HFFc6 (cell line): ENCODE measurements at places on chromosomes 13 and 19. TPM values are rescaled to one million over a fixed set of nuclear protein-coding genes. Genes with fewer than 3 reads are reported as not detected.

DNA sequence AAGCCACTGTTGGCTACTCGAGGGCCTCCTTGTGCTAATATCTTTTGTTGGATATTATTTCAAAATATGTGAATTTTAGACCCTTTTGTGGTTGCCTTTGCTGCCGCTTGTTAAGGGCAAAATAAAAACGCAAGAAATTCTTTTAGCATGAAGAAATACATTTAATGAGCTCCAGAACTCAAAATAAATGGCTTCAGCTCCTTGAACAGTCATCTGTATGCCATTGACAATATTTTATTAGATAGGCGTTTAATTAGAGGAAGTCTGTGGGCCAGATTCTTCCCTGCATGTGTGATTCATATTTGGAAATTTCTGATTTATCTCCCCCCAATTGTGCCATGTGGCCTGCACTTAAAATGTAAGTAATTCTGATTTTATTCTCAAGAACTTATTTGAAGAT is 177.2 kb downstream of the STK24 start:
- DNase-seq, result peak; percentile 56

DNA sequence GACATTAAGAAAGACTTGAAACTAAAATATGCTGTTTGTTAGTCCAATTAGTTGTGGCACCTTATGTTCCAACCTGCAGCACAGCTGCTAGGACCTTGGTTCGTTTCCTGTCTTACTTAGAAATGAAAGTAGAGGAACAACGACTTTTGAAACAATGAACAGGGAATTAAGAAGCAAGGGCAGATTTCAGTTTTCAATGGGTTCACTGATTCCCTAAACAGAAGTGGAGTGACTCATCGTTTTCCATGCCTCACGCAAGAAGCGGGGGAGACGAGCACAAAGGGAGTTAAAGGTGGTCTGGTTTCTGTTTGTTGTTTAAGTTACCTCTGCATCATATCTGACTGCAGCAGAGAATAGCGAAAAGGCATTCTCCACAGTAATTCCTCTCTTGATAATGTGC is 44.8 kb downstream of the PHF11 start:
- peak; percentile 16 for DNase-seq

DNA sequence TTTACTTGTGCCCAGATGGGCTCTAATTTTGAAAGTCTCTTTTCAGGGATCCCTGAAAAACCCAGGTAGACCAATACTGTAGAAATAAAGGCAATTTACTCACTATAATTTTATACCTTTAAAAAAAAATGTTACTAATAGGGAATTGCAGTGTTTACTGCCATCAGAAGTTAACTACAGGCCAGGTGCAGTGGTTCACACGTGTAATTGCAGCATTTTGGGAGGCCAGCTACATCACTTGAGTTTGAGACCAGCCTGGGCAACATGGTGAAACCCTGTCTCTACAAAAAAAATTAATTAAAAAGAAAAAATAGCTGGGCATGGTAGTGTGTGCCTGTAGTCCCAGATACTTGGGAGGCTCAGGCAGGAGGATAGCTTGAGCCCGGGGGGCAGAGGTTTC is 10.2 kb downstream of the USP12 start:
- DNase-seq, result no peak

DNA sequence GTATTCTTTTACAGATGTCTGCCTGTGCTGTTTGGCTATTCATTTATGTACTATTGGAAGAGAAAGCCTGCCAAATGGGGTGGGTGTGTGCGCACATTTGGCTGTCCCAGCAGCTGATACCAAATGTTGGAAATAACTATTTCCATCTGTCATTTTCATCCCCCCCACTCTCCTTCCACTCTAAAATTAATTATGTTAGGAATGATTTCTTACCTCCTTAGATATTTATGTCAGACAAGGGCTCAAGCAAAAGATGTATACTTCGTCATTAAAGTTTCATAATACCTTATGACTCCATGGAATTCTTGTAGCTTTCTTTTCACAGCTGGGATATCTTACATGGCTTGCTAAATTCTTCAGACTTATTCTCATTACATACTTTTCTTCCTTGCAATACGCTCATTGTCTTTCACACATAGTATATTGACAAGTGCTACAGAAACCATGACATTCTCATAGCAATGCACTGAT is 18.6 kb downstream of the ITM2B start:
- DNase-seq, result no peak

GRCh38 chr13:41456768-41457588 is at the start of gene RGCC:
Gene RGCC (plus strand): TSS chr13:41457550. CDS start chr13:41457708, 158 bp downstream.
- DNase-seq, result peak; percentile 39

GRCh38 chr19:29840066-29840950 is 28.5 kb downstream of the CCNE1 start:
- DNase-seq, result no peak

DNA sequence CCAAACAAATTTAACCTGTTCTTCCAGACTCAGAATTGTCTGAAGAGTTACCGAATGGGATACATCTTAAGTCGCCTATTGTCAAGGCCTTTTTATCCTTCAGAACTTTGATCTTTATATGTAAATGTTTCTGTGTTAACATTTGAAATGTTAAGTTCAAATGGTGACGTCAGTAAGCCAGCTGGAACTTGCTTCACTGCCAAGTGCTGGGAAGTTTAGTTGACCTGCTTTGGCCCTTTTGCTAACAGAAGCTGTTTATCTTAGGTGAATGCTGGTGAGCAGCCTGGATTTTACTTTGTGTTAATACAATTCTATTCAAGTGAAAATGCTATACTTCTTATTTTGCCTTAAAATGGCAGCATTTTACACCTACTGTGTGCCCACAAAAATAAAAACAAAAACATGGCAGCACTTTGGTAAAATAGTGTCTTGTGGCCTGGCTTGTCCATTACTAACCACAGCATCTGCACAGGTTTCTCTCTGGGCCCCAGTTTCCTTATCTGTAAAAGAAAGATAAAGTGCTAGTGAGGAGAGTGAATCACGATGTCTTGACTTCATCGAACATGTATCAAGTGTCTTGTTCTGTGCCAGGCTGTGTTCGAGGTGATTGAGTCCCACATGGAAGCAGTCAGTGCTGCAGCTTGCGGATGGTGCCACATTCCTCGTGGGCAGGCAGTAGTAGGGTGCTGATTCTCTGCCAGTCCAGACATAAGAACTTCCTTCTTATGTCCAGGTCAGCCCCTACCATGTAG is 2.2 kb downstream of the NAXD start:
- peak; percentile 24 for DNase-seq

GRCh38 chr13:107906131-107906530 is 309.2 kb downstream of the LIG4 start:
- no peak for DNase-seq

DNA sequence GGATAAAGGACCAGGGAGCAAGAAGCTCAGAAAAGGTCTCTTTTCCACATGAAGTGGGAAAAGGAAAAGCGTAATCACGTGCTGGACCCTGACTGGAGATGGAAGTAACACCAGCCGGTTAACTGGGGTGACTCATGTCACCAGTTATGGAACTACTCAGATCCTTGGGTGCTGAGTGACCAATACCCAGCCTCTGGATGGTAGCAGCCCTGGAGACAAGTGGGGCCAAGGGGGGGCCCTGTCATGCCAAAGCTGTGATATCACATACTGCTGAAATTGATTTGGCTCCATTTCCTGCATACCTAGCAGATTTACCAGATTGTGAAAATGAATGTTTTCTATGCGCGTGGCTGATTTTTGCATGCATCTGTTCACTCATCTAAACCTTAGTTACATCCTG is 158.9 kb downstream of the ZIC5 start:
- DNase-seq, result peak; percentile 89

DNA sequence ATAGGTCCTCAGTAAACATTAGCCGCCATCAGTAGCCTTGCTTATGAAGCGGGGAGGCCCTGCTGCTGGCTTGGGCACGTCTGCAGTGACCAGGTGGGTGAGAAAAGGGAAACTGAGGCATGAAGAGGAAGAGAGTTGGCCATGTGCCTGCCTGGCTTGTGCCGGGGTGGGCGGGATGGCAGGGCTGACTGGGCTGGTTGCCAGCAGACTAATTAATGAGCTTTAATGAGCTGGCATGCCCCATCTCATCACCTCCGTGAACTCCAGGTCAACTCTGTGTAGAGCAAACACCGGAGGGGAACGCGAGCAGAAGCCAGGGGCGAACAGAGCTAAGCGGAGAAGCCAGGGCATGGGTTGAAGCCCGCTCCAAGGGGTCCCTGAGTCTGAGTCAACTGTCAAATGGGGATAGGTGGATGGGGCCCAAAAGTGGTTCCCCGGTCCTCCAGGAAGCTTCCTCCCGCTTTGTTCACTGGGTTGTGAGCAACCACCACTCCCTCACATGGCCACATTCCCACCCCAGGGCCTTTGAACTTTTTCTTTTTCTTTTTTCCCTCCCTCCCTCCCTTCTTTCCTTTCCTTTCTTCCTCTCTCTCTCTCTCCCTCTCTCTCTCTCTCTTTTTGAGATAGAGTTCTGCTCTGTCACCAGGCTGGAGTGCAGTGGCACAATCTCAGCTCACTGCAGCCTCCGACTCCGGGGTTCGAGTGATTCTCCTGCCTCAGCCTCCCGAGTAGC is 8.7 kb downstream of the NR2F6 start:
- no peak for DNase-seq

GRCh38 chr13:27419328-27419727 is 5.1 kb upstream of the GTF3A start:
- no peak for DNase-seq

- no peak for DNase-seq
These were observed 507 bp downstream of the COL4A1 start for GRCh38 chr13:110306340-110306959.

DNA sequence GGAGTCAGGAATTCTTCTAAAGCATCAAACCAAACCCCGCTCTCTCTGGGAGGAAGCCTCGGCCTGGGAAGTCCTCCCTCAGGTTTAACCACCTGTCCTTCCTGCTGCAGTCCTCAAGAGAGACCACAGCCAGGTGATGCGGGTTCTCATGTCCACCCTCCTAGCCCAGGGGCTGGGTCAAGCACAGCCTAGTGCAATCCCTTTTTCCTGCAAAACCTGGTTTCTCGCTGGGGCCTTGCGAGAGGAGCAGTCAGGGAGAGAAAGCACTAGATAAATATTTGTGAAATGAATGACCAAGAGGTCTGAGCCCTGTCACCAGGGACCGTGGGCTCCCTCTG is 2.4 kb downstream of the SLC8A2 start:
- DNase-seq, result no peak

CCDC124 gene
- 86.3 to 114 TPM (median 93.6 TPM) in 3 replicates for total RNA-seq

OVOL3 gene
- total RNA-seq, result not detected in 3 replicates

DCT gene
- total RNA-seq, result not detected in 3 replicates

SLC8A2 gene
- total RNA-seq, result not detected in 2 replicates
